ENCODE measurements at places on chromosomes 4 and X. TPM values are rescaled to one million over a fixed set of nuclear protein-coding genes. Genes with fewer than 3 reads are reported as not detected.
A peak's percentile ranks its signal among the peaks of the same experiment; 100 is the strongest.

SMIM9 gene
- not detected for total RNA-seq

CXorf49B gene
- not detected for total RNA-seq

ZNF711 gene
- total RNA-seq, result 1.0 TPM

GRCh38 chrX:118189000-118189399 lies 72.4 kb upstream of the KLHL13 start:
- no peak overlapping the region for H3K27ac ChIP-seq
- H3K36me3 ChIP-seq, result no peaks in the 10 kb centered on the region
- no peak overlapping the region for H3K4me3 ChIP-seq
- H3K4me1 ChIP-seq, result no peaks in the 10 kb centered on the region

DNA sequence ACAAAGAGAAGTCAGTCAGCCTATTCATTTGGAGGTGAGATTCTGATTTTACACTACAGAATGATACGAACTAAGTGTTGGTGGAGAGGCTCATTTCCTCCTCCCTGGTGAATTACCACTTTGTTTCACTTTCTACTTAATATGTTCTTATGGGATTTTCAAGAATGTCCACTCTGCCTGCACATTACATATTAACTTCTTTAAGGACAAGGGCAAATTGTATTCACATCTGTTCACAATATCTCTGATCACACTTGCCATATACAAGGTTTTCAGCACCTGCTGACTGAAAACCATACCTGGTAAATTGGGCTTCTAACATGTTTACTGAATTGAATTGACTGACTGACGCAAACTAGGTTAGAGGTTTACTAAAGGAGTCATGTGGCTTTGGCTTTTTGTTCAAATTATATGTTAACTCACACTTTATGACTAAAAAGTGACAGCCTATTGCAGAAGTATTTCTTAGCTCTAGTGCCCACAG lies 188.4 kb upstream of the MBNL3 start:
- H3K27ac ChIP-seq, result no peak overlapping the region
- no peak for DNase-seq
- no peaks in the 10 kb centered on the region for H3K27me3 ChIP-seq
- H3K4me1 ChIP-seq, result no peaks in the 10 kb centered on the region
- no peaks in the 10 kb centered on the region for H3K36me3 ChIP-seq

GRCh38 chr4:158915683-158916241 lies 146.9 kb downstream of the FNIP2 start:
- H3K36me3 ChIP-seq, result no peaks in the 10 kb centered on the region
- peaks cover 10% of the 10 kb centered on the region for H3K4me1 ChIP-seq
- DNase-seq, result no peak
- no peaks in the 10 kb centered on the region for H3K27me3 ChIP-seq

- peak; percentile 58 for DNase-seq
- H3K36me3 ChIP-seq, result no peaks in the 10 kb centered on the region
- H3K4me3 ChIP-seq, result no peak overlapping the region
Observed at GRCh38 chr4:121034017-121034416, 38.3 kb downstream of the NDNF start.

Measured in fibroblast of lung (primary cell).